Stimulated activated CD4-positive, alpha-beta T cell treated with anti-CD3 and anti-CD28 coated beads, Interleukin-15, amount 100 ng/mL, for 1 hour (primary cell): ENCODE measurements at places on chromosomes 5 and 9.

DNA sequence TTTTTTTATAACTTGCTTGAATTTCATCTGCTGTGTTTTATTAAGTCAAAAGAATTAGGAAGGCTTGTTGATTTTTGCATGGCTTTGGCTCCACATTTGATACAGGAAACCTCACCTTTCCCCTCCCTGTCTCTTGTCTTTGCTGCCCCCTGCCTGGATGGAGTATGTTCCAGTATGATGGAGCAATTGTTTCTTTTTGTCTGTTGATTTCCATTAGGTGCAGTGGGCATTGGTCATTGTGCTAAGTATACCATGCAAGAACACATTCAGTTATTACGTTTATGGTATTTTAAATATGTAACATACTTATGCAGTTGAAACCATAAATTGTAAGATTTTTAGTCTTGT is 19.6 kb downstream of the TJP2 start:
- DNase-seq: no peak

DNA sequence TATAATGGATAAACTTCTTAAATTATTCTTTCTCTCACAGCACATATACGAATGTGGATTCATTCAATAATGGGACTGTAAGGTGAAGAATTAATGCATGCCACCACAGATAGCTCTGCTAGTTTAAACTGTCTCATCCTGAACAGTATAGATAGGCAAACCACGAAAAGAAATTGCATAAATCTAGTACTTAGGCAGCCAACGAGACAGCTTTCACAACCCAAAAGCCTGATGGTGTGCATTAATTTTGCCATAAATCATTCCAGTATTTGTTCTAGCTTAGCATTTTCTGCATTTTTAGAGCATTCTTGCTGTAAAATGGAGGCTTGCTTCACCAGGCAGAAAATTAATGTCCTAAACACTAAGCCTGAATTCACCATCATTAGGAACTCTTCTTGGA is 834.2 kb upstream of the DMAC1 start:
- DNase-seq: no peak

DNA sequence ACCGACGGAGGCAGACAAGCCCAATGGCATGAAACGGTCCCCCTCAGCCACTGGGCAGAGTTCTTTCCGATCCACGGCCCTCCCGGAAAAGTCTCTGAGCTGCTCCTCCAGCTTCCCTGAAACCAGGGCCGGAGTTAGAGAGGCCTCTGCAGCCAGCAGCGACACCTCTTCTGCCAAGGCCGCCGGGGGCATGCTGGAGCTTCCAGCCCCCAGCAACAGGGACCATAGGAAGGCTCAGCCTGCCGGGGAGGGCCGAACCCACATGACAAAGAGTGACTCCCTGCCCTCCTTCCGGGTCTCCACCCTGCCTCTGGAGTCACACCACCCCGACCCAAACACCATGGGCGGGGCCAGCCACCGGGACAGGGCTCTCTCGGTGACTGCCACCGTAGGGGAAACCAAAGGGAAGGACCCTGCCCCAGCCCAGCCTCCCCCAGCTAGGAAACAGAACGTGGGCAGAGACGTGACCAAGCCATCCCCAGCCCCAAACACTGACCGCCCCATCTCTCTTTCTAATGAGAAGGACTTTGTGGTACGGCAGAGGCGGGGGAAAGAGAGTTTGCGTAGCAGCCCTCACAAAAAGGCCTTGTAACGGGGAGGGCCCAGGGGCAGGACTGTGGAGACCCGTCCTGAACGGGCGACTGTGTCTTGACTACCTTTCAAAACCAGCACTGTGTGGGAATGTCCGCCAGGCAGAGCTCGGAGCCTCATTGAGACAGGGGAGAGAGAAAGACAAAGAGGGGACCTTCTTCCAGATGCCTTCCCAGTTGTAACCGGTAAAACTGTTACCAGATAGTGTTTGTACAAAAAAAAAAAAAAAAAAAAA is 29.9 kb downstream of the CD180 start:
- DNase-seq: peak; percentile 52

GRCh38 chr5:89216606-89217005 is 333.6 kb upstream of the MEF2C start:
- DNase-seq: no peak

GRCh38 chr5:145433077-145433476 is 402.1 kb downstream of the PRELID2 start:
- DNase-seq: no peak

DNA sequence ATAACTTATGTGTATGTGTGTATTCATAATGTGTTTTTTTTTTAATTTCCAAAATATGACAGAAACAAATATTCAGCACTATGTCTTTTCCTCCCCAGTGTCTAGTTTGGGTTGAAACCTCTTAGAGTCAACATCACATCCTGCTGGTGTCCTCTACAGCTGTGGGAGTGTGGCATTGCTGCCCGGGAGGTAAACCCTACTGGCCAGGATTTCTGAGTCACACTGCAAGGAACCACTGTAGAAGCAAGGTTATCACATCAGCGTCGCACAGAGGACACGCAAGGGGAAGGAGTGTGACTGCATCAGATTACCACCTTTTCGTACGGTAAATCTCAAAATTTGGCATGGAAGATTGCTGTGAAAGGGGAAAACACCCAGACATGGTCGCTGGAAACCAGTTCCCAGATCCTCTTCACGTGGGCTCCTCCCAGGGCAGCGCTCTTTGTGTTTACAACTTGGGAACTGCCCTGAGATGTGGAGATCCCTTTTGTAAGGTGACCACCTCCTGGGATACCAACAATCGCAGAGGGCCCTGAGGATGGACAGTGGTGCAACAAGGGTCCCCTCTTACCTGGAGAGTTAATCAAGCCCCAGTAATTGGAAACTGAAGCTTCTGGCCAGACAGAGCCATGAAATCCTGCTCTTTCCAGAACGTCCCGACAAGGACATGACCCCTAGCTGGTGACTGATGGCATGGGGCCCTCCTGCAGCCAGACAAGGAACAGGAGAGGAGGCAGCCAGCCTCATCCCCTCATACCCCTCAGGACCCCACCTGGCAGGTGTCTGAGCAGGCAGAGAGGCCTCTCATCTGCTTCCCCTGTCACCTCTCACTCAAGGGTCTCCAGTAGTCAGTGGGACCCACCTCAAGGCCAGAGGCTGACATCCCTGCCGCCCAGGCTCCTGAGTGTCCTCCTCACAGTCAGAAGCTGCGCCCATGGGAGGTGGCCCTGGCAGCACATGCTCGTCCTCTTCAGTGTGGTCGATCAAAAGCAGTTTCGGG is 194.7 kb downstream of the MED10 start:
- no peak for DNase-seq

DNA sequence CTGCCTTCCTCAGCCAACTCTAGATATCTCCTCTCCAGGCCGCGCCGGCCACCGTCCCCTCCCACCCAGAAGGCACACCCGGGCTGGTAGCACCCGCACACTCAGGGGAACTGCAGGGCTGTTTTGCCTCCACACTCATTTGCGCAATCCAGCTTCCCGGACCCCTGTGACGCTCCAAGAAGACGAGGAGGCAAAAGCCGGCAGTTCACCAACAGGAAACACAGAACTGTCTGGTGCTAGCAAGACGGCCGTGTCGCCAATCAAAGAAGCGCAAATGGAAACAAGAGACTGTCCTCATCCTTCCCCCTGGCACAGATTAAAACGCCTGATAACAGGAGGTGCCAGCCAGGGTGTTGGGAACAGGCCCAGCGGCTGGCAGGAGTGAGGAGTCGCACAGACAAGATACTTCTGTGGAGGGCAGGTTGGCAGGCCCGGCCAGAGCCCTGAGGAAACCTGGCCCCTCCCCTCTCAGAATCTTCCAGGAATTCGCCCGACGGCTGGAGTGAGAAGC is 7.8 kb downstream of the AGPAT2 start:
- DNase-seq: no peak

- DNase-seq: no peak
These were observed 31.9 kb upstream of the JADE2 start for GRCh38 chr5:134493461-134494055.

DNA sequence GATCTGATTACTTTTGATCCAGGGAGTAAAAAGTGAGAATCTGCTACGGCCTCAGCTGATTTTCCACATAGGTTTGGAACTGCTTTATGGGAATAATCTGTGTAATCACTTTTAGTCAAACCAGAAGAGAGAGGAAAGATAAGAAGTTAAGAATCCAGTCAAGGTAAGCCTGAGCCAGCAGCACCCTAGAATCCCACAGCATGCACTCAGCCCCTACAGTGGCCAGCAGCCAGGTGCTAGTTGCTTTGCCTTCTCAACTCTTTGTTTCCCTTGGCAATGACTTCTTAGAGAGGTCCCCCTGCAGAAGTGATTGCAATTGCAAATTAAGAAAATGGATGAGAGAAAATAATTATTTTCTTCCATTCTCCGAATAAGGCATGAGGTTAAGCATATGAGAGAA is 59.7 kb upstream of the TMED7 start:
- no peak for DNase-seq

- DNase-seq: no peak
These were observed 516.1 kb upstream of the CDH10 start for GRCh38 chr5:25160891-25161290.
